ENCODE measurements at places on chromosomes 5 and 9.
A peak's percentile ranks its signal among the peaks of the same experiment; 100 is the strongest.

GRCh38 chr5:75471193-75471592 lies 40.2 kb downstream of the CERT1 start:
- DNase-seq, result no peak

DNA sequence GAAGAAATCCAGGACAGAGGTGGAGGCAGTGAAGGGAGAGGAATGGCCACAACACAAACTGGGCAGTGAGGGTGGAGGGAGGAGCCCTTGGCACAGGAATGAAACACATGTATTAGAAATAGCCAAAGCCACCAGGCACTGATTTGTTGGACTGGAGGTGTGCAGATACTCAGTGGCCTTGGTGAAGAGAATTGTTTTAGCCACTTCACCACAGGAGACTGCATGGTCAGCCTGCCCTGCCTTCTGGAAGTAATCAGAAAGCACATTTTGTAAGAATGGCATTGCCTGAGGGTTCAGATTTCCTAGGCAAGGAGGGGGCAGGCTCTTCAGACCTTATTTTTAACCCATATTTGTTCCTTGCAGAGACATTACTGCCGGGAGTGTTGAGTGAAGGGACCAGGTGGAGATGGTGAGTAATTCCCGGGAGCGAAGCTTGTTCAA lies 2.2 kb downstream of the SGCD start:
- DNase-seq, result no peak

GRCh38 chr9:103068753-103069152 lies 73.6 kb downstream of the CYLC2 start:
- no peak for DNase-seq

DNA sequence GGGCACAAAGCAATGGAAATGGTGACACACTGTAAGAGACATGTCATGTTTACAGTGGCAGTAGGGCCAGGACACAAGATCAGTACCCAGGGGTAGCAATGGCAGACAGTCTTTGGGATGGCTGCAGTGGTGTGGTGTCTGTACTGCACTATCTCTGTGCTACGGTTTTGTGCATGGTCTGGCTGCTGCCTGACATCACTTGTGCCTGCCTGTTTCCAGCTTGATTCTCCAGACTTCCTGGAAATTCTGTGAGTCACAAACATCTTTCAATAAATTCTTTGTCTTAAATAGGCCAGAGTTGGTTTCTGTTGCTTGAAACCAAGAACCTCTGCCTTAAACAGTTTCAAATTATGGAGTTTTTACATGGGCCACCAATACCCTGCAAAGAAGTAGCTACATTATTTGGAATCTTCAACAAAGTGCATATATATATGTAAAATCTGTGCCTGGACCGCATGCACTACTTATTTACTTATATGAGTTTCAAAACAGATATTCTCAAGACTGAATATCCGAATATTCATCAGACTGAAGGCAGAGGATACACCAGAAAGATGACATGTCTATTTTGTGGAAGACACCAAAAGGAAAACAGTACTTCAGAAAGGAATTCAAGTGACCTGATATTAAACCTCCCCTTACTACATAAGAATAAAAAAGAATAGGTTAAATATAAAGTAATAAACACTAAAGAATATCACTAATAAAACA lies 188.1 kb downstream of the RFX3 start:
- DNase-seq, result no peak

- no peak for DNase-seq
Measured at GRCh38 chr9:99947395-99947794, 40.9 kb downstream of the STX17 start.

DNA sequence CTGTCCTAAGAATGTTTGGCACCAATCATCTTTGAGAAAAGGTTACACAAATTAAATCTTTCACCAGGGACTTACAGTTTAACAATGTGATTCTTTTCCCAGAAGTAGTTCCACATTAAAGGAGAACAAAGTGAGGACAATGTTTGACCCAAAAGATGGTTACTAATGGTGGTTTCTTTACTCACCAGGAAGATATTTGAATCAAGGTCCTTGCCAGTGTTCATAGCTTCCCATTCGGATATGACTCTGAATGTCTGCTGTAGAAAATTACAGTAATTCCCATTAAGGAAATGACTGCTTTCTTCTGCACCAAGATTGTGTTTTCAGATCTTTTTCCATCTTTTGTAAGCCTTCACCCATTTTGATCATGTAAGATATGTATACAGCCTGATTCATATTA lies 114.6 kb upstream of the ADAMTSL1 start:
- DNase-seq, result no peak

DNA sequence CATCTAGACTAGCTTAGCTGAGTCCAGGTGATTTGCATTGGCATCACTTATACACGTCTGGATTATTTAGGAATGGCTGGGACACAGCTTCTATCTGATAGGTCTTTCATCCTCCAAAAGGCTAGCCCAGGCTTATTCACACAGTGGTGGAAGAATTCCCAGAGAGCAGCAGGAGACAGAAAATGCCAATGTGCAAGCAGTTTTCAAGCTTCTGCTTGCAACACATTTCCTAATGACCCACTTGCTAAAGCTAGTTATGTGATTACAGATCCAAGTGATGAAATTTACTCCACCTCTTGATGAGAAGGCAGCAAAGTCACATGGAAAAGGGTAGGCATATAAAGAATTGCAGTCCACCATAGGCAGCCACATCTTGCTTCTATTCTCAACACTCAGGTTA lies 44.2 kb upstream of the MAST4 start:
- no peak for DNase-seq

DNA sequence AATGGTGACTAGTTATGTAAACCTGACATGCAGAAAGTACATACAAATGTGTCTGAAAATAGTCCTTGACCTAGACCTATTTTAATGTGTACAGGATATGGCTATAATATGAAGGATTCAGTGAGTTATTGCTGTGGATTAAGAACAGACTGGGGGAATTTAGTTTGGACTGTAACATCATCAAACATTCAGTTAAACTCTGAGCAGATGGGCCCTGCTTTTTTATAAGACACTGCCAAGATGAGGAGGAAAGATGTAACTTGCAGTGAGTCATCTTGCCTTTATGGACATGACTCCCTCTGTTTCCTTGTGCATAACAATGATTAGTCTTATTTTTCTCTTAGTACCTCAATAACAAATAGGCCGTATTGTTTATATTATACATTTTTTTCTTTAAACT lies 12.2 kb downstream of the PPP3R2 start:
- DNase-seq, result no peak

- DNase-seq, result no peak
Measured at GRCh38 chr5:177982072-177982727, 13.8 kb downstream of the PROP1 start.

DNA sequence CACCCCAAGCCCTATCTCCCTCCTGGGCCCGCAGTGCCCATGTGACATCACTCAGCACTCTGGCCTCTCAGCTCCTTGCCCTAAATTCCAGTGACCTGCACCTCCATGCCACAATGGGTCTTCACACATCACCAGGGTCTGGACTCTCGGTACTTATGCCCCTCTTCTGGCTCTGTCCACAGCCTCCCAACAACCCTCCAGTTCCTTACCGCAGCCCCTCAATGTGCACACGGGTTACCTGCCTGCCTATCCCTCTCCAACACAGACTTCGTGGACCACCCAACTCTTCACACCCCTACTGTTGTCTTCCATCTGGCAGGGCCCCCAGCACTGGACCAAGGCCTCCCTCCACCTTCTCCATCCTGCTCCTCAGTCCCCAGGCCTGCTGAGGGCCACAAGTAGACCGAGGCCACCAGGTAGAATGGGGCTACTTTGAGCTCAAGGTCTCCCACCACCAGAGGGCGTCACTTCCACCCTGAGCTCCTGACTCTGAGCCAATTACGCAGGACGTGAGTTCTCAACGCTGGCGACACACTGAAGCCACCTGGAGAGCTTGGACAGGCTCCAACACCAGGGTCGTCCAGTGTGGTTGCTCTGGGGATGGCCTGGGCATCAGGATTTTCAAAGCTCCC lies 172.1 kb downstream of the GABBR2 start:
- peak; percentile 50 for DNase-seq

- no peak for DNase-seq
Measured at GRCh38 chr5:1687301-1687970, 112.2 kb downstream of the MRPL36 start.

DNA sequence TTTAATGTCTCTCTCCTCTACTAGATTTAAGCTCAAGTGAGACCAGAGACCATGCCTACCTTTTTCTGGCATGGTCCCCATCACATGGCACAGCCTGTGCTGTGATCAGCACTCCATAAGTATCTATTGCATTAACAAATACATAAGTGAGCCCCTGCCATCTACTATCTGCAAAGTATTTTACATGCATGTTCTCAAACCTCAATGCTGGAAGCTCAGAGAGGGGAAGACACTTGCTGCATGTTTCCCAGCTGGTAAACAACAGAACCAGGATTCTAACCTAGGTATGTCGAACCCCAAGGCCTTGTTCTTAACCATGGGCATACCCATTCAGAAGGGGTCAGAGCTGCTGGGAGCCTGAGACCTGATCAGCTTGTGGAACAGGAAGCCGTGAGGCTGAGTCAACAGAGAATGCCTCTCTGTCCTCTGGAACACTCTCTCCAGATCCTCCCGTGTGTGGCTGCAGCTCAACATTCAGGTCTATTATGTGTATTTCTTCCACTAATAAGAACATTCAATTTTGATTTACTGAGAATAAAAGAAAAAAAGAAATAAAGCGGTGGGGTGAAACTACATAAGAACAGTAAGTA lies 232.5 kb upstream of the MSX2 start:
- DNase-seq, result no peak

- DNase-seq, result peak; percentile 54
Measured at GRCh38 chr5:174317256-174317894, 271.9 kb downstream of the NSG2 start.

- no peak for DNase-seq
Measured at GRCh38 chr9:79301551-79302391, 270.0 kb upstream of the TLE4 start.

DNA sequence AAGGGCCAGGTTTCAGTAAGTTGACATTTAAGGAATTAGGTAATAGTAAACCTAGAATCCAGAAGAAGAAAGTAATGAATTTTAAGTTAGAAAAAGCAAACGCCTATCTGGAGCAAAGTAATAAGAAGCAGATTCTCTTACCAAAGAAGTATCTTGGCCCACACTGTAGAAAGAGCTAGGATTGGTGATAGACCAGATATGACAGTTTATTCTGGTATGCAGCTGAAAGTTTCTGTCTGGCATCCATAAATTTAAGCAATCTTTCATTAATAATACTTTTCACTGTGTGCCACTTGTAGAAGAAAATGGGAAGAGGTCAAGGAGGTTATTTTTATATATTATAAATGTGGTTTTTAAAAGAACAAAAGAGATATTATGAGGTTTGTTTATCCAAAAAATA lies 3.0 kb downstream of the RECK start:
- no peak for DNase-seq

GRCh38 chr9:70683841-70684240 lies 269.4 kb upstream of the KLF9 start:
- DNase-seq, result no peak

GRCh38 chr5:58040846-58041245 lies 419.0 kb downstream of the PLK2 start:
- DNase-seq, result no peak

- DNase-seq, result peak; percentile 58
Measured at GRCh38 chr9:34929506-34930102, 28.5 kb upstream of the PHF24 start.

DNA sequence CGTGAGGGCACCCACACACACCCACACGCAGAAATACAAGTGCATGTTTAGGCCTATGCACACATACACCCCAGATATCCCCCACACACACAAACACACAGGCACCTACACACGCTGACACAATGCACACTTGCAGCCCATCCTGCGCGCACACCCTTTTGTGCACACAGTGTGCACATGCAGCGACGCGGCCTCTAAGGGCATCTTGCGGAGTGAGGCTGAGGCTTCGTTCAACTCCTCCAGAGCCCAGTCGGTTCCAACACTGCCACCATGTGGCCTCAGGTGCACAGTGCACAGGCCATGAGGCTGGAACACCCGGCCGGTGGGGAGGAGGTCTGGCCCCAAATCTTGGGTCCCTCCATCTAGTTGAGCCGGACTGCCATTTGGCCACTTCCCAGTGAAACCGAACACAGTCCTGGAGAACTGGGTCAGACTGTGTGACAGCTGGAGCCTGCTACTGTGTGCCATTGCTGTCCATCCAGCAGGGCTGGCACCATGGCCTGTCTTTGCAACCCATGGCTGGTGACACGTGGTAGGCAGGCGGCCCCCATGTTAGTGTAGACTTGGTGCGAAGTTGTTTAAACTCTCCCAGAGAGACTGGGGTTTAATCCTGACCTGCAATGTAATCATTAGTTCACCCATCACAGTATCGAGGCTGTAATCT lies 97.7 kb upstream of the MVB12B start:
- DNase-seq, result peak; percentile 85

DNA sequence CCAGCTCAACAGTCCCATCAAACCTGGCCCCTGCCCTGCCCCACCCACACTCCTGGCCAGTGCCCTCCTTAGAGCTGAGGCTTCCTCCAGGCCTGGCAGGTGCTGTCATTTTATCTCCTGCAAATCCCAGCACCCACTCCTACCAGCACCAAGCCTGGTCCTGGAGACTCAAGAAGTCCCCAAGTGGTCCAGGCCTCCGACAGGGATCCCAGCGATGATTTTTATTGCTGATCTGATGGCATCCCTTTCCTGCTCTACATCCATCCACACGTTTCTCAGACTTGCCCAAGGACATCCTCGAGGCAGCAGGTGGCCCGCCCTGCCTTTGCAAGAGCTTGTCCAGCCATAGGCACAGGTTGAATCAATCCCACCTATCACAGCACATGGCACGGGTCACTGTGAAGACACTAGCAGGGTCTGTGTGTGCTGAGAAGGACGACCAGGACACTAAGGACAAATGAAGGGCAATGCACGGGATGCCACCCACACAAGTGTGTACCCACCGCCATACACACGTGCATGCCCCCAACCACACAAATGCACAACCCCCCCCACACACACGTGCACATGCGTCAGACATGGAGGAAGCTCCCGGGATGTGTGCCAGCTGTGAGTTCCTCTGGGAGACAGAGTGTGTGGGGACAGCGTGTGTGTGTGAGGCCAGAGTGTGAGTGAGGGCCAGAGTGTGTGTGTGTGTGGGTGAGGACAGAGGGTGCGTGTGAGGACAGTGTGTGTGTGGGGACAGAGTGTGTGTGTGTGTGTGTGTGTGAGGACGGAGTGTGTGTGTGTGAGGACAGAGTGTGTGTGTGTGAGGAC lies 62.4 kb upstream of the UBAC1 start:
- no peak for DNase-seq

DNA sequence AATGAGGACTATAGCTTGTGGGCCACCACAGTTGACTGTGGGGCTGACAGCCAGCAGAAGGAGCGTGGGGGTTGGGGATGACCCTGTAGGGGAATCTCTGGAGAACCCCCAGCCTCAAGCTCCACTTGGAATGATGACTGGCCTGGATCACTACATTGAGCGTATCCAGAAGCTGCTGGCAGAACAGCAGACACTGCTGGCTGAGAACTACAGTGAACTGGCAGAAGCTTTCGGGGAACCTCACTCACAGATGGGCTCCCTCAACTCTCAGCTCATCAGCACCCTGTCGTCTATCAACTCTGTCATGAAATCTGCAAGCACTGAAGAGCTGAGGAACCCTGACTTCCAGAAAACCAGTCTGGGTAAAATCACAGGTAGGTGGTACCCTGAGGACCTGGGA lies 128.4 kb upstream of the DMRT1 start:
- DNase-seq, result no peak
